ENCODE measurements at places on chromosomes 1 and 21.

- no peak for DNase-seq
Observed at GRCh38 chr1:225677350-225678124, 24.6 kb upstream of the ENAH start.

- no peak for DNase-seq
Observed at GRCh38 chr1:114821978-114822377, 32.7 kb upstream of the SYCP1 start.

GRCh38 chr1:65284229-65284628 lies 25.1 kb upstream of the DNAJC6 start:
- no peak for DNase-seq

GRCh38 chr1:160104486-160104885 lies 6.1 kb upstream of the IGSF8 start:
- DNase-seq = no peak

- DNase-seq = no peak
Observed at GRCh38 chr1:114668784-114669561, 876 bp downstream of the DENND2C start.

DNA sequence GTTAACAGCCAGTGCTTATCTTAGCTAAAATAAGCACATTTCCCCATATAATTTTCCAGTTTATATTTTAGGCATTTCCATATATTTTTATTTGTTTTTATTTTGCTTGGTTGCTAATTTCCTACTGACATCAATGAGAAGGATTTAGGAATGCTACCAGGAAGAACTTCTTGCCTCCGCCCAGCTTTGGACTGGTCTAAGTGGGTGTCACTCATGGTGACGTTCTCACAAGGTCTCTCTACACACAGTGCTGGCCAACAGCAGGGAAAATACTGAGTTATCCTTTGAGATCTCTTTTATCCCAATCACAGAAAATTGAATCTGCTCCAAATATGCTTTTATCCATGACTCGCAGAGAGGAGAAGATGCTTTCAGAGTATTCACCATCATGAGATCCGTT lies 13.2 kb downstream of the MX1 start:
- DNase-seq = no peak

- DNase-seq = no peak
Observed at GRCh38 chr1:172477741-172478140, 33.9 kb upstream of the PIGC start.

- DNase-seq = no peak
Observed at GRCh38 chr1:82962658-82963057, 1036.3 kb downstream of the TTLL7 start.

- no peak for DNase-seq
Observed at GRCh38 chr1:21095976-21096375, 80.7 kb downstream of the EIF4G3 start.

DNA sequence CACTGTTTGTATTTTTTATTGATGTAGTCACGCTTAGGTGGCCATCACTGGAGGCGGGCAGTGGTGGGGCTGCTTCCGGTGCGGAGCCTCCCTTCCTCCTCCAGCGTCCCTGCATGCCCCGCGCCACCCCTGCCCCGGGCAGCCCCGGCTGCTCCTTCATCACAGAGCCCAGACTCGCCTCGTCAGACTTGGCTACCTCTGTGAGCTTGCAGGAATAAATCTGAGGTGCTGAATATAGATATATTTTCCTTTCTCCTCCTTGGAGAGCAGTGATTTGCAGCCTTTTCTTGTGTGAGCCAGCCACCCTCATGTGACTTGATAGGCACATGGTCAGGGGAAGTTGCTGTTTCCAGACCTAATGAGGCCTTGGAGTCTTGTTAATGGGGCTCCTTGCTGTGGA lies 412.7 kb upstream of the VAMP3 start:
- DNase-seq = no peak

GRCh38 chr1:24856787-24857506 lies 73.1 kb downstream of the RUNX3 start:
- DNase-seq = no peak

GRCh38 chr1:215082532-215083382 lies at the start of gene KCNK2:
Gene KCNK2 (plus strand): TSS chr1:215082737. CDS start chr1:215083386, 649 bp downstream.
- DNase-seq = peak; percentile 66

DNA sequence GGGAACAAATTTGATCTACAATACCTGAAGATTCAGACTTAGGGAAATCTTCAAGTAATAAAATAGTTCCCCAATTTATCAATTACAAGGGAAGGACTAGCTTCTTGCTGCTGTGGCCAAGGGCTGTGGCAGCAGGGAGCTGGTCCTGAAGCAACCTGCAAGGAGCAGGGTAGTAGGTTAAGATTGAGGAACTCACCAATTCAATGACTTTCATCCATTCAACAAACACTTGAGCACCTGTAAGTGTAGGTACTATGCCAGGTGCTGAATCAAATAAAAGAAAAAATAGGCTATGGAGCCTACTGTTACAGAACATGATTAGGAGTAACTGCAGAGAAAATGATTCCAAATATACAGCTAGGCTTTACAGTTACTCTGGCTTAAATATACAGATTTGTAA lies 64.2 kb upstream of the RBM34 start:
- DNase-seq = no peak

GRCh38 chr1:158374860-158375259 lies 21.2 kb downstream of the CD1E start:
- DNase-seq = no peak

GRCh38 chr1:26468911-26469310 lies 3.3 kb upstream of the HMGN2 start:
- DNase-seq = peak; percentile 73

GRCh38 chr1:28437264-28437923 lies 67.9 kb downstream of the PHACTR4 start:
- no peak for DNase-seq

DNA sequence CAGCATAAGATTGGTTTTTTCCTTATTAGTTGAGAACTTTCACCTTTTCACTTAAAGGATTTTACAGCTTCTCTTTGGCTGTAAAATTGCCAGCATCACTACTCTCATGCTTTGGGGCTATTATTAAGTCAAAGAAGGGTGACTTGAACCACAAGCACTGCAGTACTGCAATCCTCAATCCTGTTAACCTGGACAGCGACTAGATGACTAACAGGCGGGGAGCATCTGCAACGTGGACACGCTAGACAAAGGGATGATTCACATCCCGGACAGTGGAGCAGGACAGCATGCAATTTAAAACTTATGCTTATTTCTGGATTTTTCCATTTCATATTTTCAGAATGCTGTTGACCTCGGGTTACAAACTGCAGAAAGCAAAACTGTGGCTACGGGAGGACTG lies 8.1 kb downstream of the ARV1 start:
- no peak for DNase-seq

DNA sequence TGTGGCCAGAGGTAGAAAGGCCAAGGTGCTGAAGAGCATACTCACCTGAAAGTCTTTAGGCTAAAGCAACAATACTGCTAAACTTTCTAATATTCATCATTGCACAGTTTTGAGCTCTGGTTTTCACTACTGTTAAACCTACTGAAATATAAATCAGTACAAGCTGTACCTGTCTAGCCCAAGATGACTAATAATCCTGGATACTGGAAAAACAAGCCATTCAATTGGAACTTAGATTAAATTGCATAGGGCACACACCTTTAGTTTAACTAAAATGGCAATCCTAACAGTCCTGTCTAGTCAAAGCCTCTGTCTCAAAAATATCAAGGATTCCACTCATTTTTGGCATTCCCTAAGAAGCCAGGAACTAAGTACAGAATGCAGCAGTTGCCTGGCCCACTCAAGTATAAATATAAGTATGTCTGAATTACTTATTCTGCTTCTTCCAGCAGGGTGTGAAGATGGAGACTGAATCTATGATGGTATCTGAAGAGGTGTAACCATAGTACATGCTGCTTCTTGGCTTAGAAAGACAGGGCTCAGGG lies 3.1 kb downstream of the CHML start:
- no peak for DNase-seq

GRCh38 chr1:218671573-218671972 lies 326.4 kb downstream of the TGFB2 start:
- peak; percentile 66 for DNase-seq

GRCh38 chr1:195898924-195899323 lies 709.3 kb downstream of the KCNT2 start:
- DNase-seq = no peak

GRCh38 chr1:9010781-9011323 lies 15.4 kb downstream of the SLC2A7 start:
- no peak for DNase-seq

GRCh38 chr1:92756537-92756936 lies 28.4 kb downstream of the EVI5 start:
- DNase-seq = no peak

DNA sequence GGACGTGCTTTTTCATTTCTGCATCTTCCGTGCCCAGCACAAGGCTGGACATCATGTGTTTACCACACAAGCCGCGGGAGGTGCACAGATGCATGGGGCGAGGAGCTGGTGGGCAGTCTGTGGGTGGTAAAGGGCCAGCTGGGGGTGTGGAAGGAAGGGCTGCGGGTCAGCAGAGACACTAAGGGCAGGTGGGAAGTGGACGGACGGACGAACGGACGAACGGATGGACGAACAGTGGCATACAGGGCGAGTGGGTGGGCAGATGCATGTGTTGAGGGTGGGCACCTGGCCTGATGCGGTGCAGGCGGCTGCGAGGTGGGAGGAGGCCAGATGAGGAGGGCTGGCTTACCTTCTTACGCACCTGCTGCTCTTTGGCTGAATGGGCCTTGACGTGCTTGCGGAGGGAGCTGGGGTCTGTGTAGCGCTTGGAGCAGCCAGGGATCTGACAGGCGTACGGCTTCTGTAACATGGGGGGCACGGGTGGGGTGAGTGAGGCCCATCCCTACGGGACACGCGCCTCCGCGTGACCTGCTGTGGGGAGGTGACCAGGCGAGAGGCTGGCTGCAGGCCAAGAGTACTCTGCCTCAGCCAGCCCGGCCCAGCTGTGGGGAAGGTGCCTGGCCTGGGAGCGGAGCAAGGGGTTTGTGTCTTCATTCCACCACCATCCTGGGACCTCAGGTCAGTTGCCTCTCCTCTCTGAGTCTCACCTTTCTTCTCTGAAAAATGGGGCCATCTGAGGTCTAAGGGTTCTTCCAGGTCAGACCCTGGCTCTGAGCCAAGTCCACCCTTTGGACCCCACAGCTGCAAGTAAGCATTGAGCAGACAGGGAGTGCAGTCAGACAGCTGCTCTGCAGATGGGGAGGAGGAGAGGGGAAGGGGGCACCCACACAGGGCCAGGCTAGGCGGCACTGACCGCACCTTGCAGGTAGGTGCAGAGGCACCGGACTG lies 65.5 kb downstream of the DMRTB1 start:
- DNase-seq = no peak

DNA sequence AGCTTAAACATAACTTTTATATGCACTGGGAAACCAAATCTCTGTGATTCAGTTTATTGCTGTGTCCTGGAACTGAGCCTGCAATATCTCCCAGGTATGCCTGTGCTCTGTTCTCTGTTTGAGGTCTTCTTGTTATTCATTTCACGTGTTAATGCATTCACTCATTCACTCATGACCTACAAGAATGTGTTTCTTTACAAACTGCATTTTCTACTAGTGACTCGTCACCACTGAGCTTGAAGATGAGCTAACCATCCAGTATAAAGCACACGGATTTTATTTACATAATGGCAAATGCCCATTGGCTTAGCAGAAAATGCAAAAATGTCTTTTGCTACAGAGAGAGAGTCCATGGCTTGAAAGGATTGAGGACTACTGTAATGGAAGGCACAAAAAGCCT lies 75.0 kb upstream of the DUSP10 start:
- DNase-seq = no peak

DNA sequence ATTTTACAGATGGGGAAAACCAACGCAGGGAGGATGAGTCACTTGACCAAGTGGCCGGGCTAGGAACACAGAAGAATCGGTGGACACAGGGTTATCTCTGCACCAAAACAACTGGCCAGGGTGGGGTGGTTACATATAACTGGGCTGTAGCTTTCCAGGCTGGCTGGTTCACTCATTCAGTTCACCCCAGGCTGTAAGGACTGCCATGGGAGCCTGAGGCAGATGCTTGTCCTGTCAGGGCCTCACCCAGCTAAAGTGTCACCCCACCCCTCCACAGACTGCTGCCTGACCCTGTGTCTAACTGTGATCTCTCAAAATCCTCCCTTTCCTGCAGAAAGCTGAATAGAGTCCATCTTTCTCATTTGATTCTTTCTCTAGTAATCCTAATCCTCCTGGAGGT lies 387.3 kb downstream of the RYR2 start:
- no peak for DNase-seq

DNA sequence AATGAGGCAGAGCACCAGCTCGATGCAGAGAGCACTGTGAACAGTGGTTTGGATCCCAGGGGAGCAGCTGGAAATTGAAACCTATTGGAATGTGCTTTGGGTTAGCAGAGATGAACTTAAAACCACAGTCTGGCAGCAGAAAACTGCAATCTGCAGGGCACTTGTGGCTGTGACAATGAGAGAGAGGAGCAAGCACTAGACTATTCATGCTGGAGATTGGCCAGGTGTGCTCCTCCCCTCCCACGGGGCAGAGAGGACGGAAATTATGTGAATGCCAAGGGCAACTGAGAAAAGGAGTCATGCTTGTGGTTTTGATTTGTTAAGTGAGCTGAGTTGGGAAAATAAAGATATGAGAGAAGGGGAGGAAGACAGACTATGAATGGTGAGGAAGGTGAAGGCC lies 38.1 kb downstream of the HSD3B2 start:
- peak; percentile 49 for DNase-seq

GRCh38 chr1:169610858-169611257 lies 19.1 kb downstream of the SELP start:
- DNase-seq = no peak

DNA sequence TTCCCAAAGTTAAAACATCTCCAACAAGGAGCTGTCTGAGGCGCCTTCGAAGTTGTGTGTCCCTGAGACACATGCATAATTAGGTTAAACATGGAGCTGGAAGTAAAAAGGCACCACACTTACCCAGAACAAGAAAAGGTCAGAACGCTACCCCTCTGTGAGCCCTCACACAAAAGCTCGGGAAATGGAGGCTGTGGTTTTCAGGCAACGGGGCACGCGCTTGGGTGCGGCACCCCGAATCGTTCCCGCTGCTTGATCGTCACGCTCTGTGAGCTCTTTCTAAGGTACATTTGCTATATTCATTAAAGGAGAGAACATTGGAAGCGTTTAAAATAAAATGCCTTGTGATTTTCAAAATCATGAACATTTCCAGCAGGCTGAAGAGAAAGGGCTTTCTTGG lies 12.5 kb downstream of the CAPN8 start:
- DNase-seq = peak; percentile 36

- DNase-seq = no peak
Observed at GRCh38 chr1:224201383-224201782, 18.3 kb downstream of the DEGS1 start.

- no peak for DNase-seq
Observed at GRCh38 chr1:245750261-245750660, 595.5 kb downstream of the KIF26B start.

DNA sequence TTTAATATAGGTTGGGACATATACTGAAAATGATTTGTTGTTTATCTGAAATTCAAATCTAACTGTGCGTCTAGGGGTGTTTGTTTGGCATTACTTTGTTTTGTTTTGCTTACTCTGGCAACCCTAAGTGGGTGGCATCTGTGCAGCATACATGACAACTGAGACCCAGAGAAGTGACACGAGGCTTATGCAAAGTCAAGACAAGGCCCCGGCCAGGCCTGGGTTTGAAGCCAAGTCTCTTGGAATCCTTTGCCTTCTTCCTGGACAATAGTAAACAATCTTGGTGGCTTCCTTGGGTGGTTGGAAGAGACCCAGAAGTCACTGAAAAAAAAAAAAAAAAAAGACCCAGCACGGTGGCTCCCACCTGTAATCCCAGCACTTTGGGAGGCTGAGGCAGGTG lies 197.6 kb upstream of the TMEM51 start:
- DNase-seq = no peak
